ENCODE measurements at places on chromosomes 13 and 19.

DNA sequence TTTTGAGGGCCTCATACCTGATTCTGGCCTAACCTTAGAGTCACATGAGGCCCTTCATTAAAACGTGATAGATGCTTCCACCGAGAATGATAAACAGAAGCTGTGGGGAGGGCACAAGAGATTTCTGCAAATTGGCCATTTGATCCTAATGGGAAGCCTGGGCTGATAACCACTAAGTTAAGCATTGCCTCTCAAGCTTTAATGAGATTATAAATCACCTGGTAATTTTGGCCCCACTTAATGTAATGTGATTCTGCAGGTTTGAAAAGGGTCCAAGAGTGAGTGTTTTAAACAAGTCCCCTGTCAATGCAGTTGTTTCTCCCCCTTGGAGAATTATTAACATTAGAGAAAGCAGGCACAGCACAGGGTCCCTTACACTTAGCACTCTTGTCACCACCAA lies 42.0 kb downstream of the ZNF486 start:
- no peak for DNase-seq

GRCh38 chr19:15268928-15269253 lies 36.6 kb upstream of the EPHX3 start:
- DNase-seq, result no peak

DNA sequence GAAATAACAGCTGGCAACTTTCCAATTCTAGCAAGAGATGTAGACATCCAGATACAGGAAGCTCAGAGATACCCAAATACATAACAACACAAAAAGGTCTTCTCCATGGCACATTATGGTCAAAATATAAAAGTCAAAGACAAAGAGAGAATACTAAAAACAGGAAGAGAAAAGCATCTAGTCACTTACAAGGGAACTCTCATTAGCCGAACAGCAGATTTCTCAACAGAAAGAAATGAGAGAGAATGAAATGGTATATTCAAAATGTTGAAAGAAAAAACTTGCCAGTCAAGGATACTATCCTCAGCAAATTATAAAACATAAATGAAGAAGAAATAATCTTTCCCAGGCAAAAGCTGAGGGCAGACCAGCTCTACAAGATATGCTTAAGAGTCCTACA lies 12.4 kb downstream of the ZNF780A start:
- DNase-seq, result no peak

DNA sequence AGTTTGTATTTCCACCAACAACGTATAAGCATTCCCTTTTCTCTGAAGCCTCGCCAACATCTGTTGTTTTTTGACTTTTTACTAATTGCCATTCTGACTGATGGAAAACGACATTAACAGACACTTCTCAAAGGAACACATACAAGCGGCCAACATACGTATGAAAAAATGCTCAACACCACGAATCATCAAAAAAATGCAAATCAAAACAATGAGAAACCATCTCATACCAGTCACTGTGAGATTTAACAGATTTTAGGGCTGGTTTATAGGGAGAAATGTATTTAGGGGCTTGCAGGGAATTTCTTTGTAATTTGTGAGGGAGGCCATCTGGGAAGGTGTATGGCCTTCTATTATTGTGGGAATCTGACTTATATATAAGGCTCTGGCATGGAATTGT lies 2.8 kb upstream of the DZIP1 start:
- DNase-seq, result no peak

GRCh38 chr13:24313439-24313838 lies 4.1 kb downstream of the C1QTNF9 start:
- DNase-seq, result no peak

DNA sequence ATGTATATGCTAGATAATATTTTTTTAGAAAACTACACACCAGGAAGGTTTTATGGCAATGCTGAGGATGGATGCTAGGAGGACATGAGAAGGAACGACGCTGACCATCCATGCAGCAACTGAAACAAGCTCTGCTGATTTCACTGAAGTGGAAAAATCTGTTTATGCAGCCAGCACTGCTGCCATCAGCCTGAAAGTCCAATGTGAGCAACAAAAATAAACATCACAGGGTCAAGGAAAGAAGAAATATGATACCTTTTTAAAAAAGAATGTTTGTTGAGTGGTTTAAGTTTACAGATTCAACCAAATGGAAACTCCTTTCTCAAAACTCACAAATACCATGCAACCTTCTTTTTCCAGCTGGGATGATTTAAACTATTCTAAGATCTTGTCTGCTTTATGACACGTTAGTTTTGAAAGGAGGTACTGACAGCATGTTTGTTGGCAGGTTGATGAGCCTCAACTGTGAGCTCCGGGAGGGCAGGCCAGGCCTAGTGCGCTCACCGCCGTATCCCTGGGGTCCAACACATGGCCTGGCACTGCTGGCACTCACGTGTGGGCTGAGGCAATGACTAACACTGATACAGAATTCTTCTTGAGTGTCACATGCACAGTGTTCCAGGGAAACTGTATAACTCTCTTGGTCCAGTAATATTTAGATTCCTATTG lies 46.8 kb downstream of the LATS2 start:
- no peak for DNase-seq

GRCh38 chr19:15562861-15563260 lies 52.2 kb upstream of the CYP4F8 start:
- DNase-seq, result no peak

GRCh38 chr19:9909251-9909650 lies 27.1 kb downstream of the OLFM2 start:
- no peak for DNase-seq

DNA sequence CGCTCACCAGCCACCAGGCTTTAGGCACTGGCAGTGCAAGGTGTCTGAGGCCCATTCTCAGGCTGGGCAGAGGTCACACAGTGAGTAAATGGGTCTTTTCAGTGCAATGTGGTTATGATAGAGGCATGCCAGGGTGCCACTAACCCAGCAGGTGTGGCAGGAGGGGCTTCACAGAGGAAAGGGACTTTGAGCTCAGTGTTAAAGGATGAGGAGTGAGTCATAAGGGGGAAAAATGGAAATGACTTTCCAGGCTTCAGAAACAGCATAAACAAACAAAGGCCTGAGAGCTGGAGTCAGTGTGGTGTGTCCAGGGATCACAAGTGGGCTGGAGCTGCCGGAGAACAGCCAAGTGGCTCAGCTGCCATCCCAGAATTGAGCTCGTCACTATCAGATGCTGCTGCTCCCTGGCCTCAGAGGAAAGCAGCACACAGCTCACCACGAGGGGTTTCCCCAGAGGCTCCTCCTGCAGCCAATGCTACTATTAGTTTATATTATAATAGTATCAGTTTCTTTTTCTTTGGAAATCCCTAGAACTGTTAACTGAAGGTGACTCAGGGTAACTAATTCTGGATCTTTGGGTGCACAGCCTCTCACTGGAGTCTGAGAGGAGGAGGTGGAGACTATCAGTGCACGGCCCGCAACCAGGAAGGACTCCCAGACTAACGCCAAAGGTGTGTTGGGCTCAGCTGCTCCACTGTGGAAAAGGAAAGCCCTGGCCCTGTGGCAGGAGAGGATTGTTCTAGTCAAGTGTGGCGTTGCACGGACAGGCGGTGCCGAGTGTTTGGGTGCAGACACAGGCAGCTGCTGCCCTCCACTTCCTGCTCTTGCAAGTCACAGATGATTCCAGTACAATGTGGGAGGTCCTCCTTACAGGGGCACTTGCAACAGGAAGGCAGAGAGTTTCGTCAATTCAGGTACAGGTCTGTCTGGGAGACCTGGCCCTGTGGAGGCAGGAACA lies 39.5 kb downstream of the DHRS12 start:
- DNase-seq, result peak; percentile 67

- DNase-seq, result no peak
Observed at GRCh38 chr13:45705918-45706317, 3.8 kb downstream of the CBY2 start.

GRCh38 chr19:56136362-56136761 lies 4.7 kb upstream of the ZNF444 start:
- no peak for DNase-seq

GRCh38 chr13:40432018-40432978 lies 234.1 kb downstream of the FOXO1 start:
- no peak for DNase-seq

DNA sequence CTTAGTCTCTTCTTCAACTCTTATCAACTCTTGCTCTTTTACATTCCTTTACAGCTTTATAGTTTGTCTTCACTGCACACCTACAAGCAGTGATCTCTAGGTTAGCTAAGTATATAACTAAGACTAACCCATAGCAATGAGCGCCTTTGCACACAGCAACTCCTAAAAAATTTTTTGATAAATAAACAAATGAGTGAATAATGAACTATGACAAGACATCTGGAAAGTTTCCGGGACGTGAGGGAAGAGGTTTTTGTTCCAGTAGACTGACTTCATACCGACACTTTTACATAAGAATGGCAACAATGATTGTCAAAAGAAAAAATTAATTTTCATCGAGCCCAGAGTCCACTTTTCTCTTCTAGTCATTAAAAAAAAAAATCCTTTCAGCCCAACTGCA lies 98.3 kb downstream of the ELF1 start:
- DNase-seq, result no peak

- no peak for DNase-seq
Observed at GRCh38 chr19:10981252-10981895, 20.5 kb downstream of the SMARCA4 start.

DNA sequence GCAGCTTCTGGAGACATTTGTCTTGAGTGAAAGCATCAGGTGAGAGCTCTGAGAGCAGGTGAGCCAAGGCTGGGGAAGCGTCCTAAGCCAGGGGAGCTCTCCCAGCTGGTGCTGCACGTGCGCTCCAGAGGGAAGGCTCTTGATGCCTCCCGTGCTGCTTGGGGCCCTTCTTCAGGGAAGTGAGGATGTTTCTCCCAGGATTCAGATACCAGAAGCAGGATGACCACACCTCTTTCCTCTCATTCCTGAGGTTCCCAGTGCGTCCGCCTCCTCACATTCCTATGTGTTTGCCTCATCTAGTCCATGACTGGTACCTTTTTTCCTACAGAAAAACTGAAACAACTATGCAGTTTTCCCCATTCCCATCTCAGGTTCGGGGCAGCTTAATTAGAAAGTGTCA lies 231.0 kb upstream of the IRS2 start:
- DNase-seq, result no peak

DNA sequence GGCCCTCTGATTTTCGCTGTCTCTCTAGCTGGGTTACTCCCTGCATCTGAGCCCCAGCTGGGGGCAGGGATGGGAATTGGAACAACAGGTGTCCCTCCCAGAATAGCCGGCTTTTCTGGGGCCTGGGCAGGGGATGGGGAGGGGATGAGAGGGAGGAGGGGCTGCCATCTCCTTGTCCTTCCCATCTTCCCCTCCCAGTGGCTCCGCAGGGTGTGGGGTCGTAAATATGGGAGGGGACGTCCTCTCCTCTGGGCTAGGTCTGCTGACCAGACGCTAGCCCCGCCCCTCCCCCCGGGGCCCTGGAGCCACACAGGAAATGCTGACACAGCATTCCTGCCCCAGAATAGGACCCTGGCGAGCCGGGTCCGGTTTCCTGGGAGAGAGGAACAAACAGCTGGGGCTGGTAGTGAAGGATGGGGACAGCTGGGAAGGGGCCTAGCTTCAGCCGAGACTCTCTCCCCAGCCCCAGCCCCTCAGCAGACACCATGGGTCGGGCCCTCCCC lies 1.1 kb downstream of the RYR1 start:
- no peak for DNase-seq

DNA sequence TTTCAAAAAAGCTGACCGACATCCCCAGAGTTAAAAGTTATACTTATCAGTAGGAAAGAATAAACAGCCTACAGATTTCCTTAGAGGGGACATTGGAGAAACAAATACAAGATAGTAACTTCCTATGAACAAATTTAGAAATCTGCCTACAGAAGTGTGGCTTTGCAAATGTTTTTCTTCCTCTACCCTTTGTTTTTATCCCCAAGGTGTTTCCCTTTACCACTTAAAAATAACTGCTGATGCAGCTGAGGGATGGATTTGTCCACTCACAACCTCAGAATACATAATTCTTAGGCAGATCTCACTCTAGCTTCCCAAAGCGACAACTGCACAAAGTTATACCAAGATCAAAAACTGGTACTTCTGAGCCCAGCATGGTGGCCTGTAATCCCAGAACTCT lies 20.9 kb downstream of the MED4 start:
- no peak for DNase-seq

DNA sequence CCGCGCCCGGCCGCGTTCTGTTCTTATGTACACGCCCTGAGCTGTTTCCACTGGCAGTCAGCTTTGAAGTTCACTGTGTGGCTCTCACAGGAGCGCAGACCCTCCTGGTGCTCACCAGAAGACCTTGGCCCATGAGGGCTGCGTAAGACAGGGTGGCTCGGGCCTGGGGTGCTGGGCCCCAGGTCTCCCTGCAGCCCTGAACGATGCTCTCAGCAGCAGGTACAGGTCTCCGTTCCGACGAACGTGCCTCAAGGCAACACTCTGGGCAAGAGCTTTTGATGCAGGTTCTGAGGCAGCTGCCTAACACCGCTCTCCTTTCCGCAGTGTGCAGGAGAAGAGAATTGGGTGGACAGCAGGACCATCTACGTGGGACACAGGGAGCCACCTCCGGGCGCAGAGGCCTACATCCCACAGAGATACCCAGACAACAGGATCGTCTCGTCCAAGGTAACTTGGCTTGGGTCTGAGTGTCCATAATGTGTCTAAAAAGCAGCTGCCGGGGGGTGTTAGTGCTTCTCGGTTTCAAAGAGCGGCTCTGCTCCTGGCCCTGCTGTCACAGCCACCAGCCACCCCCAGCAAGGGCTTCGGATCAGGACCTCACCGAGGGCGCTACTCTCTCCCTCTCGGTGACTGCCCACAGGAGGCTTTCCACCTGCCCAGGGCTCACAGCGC lies 95.1 kb downstream of the ATP11A start:
- no peak for DNase-seq

DNA sequence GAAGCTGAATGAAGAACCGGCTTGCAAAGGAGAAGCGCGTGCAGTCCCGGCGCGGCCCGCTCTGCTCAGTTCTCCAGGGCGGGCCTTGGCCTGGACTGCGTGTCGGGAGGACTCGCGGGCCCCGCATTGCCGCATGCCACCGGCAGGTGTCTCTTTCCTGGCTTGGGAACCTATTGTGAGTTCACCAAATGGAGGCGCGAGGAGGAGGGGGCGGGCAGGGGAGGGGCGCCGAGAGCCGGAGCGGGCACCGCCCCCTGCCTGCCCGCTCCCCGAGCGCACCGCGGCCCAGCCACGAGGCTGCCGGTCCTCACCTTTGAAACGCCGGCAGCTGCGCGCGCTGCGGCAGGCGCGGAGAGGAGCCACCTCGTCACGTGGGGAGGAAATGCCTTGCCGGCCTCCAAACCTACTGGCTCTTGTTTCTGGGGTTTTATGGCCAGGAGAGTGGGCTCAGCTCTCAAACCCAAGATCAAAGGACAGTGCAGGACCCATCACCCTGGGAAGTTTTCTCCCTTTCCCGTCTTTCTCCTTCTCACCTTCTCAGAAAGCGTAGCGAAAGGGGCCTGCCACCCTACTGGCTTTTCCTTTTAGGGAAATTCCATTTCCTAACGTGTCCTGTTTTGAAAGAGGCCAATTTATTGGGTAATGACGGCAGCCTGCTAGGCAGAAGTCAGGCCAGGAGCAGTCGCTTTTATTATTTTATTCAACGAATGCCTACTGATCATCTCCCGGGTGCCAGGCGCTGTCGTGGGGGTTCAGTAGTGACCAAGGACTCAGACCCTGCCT lies 13.8 kb upstream of the UBE2L5 start:
- peak; percentile 94 for DNase-seq

GRCh38 chr13:95858286-95859075 lies 181.5 kb downstream of the DNAJC3 start:
- DNase-seq, result no peak
